ENCODE measurements at places on chromosomes 2 and 18.

DNA sequence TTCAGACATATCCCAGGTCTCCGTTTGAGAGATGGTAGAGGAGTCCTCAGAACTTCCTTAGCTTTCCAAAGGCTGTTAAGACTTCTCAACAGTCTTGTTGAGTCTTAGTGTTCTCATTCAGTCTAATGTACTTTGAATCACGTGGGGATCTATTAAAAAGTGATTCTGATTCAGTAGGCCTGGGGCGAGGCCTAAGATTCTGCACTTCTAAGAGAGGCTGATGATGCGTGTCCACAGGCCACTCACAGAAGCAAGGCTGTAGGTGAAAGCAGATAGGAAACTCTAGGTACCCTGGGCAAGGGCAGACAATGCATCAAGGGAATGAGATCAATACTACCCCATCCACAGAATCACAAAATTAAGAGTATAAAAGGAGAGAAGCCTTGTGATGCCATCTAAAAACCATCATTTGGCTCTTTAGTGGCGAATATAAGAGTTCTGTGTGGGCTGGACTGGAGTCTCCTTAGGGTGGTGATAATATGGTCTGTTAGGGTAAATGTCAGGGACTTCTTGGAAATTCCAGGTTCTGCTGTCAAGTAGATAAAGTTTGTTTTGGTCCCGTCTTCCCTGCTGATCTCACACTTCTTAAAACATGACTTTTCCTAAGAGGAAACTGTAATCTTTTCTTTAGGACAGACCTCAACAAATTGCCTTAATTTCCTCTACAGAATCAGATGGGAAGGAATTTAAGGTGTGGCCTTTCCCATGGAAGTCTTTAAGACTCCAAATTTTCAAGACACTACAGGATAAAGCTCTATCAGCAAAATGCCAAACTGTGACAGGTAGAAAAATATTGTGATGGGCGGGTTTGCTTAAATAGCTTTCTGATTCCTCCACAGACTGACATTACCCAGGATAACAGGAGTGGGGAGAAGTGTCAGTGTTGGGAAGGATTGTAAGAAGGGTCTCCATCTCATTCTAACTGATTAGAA lies 45.7 kb upstream of the NEMP2 start:
- DNase-seq, result no peak

DNA sequence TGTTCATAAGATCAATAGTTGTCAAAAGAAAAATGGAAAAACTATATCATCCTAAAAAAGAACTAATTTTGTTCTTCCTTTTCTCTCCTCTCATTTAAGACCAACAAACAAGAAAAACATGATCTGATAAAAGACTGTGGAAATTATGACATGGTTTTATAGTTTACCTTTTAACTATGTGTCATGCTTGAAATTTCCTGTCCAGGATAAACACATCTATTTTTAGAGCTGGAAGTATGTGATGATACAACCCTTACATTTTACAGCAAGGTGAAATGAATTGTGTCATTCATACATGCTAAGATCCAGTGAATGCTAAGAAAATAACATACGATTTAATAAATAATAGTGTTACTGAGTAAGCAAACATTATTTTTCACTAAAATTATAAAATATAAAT lies 89.9 kb downstream of the GULP1 start:
- DNase-seq, result no peak

DNA sequence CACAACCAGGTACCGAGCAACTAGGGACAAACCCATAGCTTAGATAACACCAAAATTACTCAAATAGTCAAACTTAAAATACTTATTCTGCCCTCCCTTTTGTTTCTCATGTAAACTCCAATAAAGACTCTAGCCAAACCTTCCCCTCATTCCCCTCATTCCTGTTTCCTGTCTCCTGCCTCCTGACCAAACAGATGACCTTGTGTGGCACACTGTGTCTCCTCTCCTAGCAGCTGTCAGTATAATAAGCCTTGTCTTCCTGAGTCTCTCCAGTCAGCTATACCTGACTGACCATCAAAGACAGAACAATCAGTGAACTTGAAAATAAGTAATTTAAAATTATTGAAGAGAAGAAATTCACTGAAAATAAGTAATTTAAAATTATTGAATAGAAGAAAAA lies 14.3 kb downstream of the SULT1C4 start:
- DNase-seq, result no peak

DNA sequence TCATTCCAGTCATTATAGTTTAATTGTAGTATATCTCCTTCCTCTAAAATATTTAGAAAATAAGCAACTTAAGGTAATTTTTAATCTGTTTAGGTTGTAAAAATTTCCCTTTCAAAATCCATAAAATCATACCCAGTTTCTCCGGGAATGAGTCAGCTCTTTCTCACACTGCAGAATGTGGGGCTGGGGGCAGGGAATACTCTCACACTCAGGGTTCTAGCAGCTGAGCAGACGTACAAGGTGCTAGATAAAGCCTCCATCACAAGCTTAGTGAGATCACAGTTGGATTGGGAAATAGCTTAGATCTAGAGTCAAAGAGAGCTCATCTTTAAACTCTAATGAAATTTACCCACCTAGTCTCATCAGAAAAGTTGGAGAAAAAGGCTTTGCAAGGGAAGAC lies 79.9 kb upstream of the FAM237A start:
- DNase-seq, result no peak

- peak; percentile 41 for DNase-seq
Observed at GRCh38 chr18:12236934-12237832, 17.0 kb upstream of the CIDEA start.

- DNase-seq, result no peak
Observed at GRCh38 chr2:27960237-27960912, 69.8 kb downstream of the BABAM2 start.

DNA sequence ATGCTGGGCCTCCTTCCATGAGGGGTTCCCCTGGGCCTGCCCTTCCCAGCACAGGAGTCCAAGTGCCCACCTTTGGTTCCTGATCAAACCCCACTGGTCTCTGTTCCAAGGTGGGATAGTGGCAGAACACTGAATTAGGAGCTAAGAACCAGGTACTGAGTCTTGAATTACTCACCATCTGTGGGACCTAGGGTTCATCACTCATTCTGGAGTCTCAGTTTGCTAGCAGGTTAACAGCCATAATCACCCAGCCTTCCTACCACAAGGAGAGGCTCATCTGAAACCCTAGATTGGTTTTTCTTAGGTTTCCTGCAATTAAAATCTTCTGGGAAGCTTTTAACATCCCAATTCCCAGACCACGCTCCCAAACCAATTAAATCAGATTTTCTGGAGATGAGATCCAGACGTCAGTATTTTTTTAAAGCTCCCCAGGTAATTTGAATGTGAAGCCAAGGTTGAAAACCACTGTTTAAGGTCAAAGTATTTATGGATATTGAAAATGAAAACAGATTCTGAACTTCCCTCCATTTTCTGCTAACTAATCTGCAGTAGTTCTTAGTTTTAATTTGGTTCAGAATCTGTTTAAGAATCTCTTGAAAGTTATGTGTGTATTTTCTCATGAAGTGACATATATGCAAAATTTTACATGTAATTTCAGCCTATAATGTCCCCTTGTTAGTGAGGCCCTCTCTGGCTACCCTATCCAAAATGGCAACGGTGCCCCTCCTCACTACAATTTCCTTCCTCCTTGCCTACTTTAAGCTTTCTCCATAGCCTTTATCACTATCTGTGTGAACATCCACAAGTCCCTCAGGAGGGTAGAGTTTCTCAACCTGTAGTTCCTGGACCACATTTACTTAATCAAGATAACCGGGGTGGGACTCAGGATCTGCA lies 166.5 kb upstream of the CXCR4 start:
- DNase-seq, result no peak

- no peak for DNase-seq
Observed at GRCh38 chr2:118834901-118835745, 12.3 kb downstream of the EN1 start.

DNA sequence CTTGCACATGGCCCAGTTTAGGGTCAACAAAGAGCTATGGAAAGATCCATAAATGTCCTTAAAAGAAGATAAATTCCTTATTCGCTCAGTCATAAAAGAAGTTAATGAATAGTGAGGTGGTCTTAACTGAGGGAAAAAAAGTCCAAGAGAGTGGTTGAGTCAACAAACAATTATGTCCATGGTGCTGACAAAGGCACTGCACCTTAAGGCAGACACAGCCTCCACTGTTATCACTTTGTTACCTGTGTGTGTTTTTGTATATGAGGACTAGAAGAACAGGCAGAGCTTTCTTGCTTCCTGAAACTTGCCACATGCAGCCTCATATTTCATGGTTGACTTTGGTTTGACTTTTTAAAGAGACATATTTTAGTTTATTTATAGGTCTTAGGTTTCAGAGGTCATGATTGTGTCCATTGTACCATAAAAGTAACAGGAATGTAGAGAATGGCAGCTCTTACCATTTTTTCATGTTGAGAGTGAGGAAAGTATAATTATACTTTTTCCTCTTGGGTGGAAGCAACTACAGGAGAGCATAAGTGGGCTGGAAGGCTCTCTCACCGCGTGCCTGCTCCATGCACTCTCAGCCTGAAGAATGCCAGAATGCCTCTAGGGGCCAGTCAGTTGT lies 93.6 kb downstream of the XRCC5 start:
- DNase-seq, result no peak

GRCh38 chr18:79983253-79983652 lies 5.1 kb downstream of the TXNL4A start:
- DNase-seq, result no peak

- DNase-seq, result no peak
Observed at GRCh38 chr2:164877169-164877568, 35.5 kb upstream of the COBLL1 start.

GRCh38 chr2:100291152-100291970 lies 30.9 kb downstream of the LONRF2 start:
- peak; percentile 43 for DNase-seq

DNA sequence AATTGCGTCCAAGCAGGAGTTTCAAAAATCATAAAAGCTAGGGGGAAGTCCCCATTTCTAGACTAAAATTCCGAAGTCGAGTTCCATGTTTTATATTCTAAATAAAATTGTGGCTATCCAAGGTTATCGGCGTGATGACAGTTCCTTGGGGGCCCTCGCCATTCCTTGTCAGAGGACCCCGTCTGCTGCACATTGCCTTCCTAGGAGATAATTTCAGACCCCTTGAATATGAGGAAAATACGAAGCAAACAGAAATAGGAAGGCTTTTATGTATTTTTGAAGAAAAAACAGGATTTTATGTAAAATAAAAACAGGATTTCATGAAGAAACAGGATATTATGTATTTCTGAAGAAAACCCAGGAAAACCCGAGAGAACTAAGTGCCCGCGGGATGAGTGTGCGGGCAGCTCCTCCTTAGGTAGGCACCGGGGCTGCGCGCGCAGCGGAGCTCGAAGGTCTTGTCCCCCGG lies 465 bp upstream of the PLEKHA3 start:
- DNase-seq, result no peak

DNA sequence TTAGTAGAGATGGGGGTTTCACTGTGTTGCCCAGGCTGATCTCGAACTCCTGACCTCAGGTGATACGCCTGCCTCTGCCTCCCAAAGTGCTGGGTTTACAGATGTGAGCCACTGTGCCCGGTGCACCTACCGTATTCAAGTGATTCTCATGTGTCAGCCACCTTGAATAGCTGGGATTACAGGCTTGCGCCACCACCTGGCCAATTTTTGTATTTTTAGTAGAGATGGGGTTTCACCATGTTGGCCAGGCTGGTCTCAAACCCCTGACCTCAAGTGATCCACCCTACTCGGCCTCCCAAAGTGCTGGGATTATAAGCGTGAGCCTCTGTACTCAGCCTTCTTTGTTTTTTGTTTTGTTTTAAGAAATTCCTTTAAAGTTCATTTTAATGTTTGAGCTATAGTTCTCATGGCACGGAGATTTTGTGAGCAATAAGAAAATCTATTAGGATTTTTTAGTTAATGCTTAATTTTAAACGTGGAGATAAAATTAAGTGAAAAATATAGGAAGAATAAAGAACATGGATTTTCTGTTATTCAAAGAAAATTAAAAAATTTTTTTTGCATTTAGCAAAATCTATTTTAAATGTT lies 242.6 kb downstream of the PHLPP1 start:
- no peak for DNase-seq

- DNase-seq, result no peak
Observed at GRCh38 chr2:78873526-78873925, 152.0 kb upstream of the REG3G start.

DNA sequence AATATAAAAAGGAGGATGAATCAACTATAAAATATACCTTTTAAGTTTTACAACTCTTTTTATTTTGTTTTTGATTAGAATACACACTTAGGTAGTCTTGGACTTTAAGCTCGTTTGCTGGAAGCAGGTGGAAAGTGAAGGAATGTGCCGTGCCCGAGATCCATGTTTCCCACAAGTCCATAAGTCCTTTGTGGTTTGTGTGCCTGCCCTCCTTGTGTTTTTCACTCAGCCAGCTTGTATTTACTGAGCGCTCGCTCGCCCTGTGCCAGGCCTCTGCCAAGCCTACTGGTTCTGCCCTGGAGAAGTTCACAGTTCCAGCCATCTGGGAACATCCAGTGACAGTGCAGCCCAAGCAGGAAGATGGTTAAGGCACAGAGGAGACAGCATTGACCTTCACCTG lies 142.6 kb downstream of the MGAT5 start:
- no peak for DNase-seq

DNA sequence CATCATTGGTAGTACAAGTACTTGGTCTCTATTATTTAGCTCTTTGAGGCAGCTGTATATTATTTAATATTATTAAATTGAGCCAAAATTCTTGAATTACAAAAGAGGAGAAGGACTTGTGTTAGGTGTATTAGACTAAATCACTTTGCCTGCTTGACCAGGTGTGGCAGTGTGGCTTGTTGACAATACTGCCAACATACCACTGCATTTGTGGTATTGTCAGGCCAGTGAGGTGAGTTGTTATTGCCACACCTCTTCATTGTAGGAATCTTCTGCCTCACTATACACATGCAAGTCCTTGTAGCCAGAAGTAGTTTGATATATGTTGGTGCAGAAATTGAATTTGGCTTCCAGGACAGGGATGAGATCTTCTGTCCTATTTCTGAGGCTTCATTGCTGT lies 40.5 kb downstream of the CYP20A1 start:
- DNase-seq, result no peak

DNA sequence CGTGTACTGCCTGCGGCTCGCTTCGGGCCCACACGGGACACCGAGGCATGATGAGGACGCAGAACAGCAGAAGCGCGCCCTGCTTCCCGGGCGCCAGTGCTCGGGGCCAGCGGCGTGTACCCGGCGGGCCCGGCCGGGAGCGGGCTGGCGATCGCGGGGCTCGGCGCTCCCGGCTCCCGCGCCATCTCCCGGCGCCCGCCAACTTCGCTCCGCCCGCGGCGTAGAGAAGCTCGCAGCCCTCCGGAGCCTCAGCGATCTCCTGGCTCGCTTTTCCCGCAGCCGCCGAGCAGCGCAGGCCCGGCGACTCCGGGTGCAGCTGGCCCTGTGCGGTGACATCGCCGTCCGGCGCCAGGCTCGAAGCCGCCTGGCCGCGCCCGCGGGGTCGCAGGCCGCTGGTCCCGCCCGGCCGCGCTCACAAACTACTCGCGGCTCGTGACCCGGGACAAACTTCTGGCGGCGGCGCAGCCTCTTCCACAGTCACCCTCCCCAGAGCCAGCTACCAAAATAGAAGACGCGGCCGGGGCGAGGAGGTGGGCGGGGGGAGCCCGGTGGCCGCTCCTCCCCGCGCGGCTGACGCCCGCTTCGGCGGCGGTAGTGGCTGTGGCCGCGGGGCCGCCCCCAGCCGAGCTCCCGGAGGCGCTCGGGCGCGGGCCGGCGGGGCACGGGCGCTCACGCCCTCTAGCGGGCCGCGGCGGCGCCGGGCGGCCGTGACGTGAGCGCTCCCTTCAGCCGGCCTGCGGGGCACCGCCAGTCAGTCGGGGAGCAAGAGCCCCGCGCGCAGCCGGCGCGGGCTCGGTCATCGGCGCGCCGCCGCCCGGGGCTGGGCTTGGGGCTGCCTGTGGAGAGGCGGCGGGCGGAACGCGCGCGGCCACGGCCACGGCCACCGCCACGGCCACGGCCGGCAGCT lies at the start of gene PTPRM:
PTPRM (plus strand) TSS at position 750 of the 907 bp plus-strand sequence. CDS start 503 bp downstream, outside the sequence.
- peak; percentile 8 for DNase-seq

- DNase-seq, result no peak
Observed at GRCh38 chr18:24270937-24271380, 126.7 kb downstream of the OSBPL1A start.
